ENCODE measurements at places on chromosomes 12 and 14. TPM values are rescaled to one million over a fixed set of nuclear protein-coding genes. Genes with fewer than 3 reads are reported as not detected.

GRCh38 chr14:95226801-95227200, 69.5 kb upstream of the DICER1 start:
- DNase-seq: no peak

DNA sequence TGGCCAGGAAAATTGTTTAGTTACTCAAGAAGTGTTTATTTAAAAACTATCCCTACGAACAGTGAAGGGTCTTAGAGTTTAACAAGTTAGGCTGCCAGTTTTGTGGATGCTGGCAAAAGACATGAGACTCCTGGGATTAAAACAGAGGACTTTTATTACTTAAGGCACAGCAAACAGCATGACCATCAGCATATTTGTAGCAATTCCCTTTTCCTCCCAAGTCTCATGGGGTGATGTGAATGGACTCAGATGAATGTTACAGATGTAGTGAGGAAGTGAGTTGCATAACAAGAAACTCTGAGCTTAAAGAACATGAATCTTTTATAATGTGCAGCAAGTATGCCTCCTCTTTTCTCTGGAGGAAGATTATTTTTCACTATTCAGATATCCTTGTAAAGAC, 695.8 kb downstream of the RPS29 start:
- peak; percentile 7 for DNase-seq

- no peak for DNase-seq
These were observed 332.5 kb downstream of the DIO2 start for GRCh38 chr14:79878785-79879184.

DNA sequence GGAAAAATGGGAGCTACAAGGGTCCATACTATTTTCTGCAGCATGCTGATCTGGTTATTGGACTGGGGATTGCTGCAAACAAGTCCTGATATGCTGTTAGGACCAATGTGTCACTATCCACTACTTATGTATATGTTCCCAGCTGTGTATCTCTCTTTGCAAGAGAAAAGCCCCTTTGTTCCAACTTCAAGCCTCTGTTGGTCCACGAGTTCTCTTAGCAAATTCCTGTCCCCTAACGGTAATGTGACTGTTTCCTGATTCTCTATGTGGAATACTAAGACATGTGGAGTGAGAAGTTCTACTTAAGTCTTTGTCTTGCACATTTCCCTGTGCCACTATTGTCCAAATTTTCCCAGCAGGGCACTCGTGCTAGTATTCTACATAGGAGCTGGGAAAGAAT, 557.7 kb downstream of the FSCB start:
- DNase-seq: no peak

DNA sequence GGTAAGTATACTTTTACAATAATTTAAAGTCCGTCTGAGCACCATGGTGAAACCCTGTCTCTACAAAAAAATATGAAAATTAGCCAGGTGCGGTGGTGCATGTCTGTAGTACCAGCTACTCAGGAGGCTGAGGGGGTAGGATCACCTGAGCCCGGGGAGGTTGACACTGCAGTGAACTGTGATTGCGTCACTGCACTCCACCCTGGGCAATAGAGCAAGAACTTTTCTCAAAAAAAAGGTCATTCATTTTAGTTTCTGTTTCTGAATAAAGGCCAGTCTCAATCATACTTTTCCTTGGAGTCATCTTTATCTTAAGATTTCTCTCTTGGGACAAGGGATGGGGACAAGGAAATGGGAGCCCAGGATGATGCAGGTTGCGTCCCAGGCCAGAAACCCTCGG, 12.9 kb downstream of the ANKRD13A start:
- no peak for DNase-seq

GRCh38 chr12:127411981-127412380, 855.0 kb upstream of the TMEM132C start:
- no peak for DNase-seq

DNA sequence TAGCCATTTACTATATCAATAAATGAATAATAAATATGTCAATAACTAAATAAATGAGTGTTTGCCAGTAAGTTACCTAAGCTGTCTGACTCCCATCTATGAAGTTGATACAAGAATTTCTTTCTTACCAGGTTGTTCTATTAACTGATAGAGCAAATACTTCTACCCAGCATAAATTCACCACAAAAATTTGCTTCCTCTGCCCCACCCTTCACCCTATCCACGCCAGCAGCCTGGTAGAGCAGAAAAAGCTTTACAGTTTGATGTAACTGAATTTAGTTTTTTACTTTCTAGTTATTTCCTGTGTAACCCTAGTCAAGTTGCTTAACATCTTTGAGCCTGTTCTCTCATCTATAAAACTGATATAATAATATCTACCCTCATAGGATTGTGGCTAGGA, 94.9 kb upstream of the SLC16A7 start:
- DNase-seq: no peak

DNA sequence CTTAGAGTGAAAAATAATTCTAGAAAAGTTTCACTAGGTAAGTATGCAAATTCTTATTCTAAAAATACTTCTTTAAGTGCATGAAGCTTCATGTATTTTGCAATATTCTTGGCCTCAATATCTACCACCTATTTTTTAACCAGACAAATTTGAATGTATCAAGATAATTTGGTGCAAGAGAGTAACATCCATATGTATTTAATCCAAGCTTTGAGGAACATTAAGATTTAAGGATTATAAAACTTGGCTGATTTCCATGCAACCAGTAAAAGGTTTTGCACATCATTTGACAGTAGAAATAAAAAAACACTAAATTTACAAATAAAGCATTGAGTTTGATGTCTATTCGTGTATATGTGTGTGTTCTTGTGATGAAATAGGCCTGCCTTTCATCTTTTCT, 7.7 kb downstream of the LUM start:
- no peak for DNase-seq

DNA sequence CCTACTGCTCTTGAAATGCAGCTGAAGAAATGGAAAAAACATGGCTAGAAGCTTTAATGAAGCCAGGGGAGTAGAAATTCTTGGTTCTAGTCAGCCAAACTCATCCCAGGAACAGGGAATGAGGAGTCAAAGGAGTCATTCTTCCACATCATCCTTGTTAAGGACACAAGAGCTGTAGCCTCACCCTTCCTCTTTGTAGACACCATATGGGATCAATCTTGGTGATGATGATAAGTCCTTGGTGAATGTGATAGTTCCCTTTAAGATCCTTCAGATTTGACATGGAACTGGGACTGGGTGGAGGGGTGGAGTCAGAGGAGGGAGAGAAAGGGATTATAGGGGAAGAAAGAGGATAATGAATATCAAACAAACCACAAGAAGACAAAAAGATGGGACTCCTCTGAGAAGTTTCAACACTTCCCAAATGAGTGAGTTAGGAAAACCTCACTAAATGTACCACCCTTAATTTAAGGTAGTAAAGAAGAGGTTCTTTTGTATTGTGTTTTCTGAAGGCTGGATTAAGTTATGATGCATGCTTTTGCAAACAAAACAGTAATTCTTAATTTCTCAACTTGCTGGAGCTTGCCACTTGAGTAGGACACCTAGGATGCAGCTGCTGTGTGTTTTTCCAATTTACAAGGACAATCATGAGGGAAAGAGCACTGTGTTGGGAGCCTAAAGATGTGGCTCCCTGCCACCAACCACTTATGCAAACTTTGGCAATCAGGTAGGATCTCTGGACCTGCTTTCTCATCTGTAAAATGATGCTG, 104.0 kb downstream of the WIF1 start:
- no peak for DNase-seq

DNA sequence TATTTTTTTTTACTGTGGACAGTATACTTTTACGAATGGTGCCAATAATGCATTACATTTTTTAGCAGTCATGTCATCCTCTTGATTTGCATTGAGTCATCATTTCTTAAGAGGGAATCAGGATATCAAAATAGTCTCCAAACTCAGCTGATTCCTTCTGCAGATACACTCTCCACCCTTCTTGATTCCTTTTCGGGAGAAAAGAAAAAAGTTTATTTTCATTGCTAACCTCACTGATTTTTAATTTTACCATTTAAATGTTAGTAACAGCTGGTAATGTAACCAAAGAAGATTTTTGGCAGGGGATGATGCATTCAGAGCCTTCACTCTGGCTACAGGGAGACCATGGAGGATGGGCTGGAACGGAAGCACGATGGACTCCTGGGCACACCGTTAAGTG, 47.5 kb downstream of the MRPL42 start:
- DNase-seq: peak; percentile 29

- no peak for DNase-seq
These were observed 79.8 kb upstream of the FSCB start for GRCh38 chr14:44586910-44587309.

DNA sequence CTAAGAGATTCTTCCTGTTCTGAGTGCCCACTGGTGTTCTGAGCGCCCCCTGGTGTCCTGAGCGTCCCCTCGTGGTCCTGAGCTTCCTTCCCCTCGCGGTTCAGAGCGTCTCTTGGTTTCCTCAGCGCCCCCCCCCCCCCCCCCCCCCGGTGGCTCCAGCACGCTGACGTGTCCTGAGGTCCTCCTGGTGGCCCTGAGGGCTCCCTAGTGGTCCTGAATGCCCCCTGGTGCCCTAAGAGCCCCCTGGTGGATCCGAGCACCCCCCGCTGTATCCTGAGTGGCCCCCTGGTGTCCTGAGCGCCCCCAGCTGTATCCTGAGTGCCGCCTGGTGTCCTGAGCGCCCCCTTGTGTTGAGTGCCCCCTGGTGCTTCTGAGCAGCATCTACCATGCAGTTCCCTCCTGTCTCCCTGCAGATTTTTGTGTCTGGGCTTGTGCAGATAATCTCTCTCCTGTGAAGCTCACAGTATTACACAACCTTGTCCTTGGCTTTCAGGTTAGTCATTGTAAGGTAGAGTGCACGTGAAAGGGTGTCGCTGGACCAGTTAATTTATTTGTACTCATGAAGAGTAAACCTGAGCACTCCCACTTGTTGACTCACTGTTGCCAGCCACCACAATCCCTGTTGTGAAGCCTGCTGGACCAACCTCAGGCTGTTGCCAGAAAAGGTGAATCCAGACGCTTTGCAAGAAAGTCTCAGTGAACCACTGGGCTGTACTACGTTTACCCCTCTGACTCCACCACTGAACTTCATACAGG, 1168.4 kb downstream of the TMEM121 start:
- no peak for DNase-seq

DNA sequence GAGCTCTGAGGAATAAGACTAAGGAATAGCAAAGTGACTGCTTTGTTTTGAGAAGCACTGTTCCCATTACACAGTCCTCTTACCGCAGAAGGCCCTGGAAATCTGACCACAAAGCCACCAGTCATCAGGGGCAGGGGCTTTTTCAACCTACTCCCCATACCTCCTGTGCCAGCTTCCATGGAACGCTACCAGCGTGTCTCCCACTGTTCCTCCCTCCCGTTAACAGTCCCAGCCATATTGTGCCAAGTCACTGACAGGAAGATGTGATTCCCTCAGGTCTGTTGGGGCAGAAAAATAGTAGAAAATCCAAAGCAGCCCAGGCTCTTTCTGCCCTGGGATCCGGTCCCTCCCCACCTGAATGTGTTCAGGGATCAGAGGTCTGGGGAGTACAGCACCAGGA, 46.6 kb upstream of the VPS33A start:
- no peak for DNase-seq

DNA sequence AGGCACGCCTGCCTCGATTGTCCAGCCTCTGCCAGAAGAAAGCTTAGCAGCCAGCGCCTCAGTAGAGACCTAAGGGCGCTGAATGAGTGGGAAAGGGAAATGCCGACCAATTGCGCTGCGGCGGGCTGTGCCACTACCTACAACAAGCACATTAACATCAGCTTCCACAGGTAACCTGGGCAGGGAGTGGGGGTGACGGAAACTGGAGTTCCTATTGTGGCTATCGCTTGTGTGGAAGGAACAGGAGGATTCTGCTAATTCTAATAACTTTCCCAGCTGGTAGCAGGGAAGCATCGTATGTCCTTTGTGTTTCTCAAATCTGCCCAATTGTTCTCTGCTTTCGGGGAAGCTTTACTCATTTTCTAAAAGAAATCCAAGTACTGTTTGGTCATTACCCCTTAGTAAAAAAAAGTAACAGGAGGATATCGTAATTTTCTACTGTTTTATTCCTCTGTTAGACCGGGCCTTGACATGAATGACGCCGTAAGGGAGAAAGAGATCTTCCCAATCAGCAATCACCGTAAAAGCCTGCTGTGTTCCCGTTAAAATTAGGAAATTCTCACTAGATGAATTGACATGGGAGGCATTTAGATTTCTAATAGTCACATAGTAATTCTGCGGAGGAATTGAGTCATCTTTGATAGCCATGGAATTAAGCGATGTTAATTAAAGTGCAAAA, 449 bp downstream of the THAP2 start:
- DNase-seq: no peak

DNA sequence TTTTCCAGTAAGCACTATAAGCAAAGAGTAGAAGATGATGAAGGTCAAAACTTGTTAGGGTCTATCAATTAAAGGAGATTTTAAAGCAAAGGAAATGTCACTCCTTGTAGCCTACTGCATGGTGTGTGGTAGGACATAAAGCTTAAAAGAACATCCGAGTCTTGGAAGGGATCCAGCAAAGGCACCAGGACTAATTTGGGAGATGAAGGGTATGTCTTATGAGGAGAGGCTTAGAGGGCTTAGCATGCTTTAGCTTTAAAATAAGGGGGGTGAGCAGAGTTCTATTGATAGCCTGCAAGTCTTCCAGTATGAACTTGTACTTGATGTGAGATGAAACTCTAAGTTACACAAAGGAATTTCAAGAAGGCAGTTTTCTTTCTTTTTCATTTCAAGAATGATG, 11.8 kb upstream of the MYBPC1 start:
- DNase-seq: no peak

DNA sequence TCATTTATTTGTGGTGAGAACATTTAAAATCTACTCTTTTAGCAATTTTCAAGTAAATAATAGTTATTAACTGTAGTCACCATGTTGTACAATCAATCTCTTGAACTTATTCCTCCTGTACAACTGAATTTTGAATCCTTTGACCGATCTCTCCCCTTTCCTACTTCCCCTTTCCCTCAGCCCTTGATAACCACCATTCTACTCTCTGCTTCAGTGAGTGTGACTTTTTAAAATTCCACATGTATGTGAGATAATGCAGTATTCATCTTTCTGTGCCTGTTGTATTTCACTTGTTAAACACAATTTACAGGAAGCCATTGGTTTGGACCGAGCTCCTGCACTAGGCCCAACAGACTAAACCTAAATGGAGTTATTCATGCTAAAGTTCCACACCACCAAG, 458.9 kb upstream of the PDE3A start:
- DNase-seq: no peak

GRCh38 chr14:74501691-74502090, 8.1 kb downstream of the ISCA2 start:
- DNase-seq: no peak

DNA sequence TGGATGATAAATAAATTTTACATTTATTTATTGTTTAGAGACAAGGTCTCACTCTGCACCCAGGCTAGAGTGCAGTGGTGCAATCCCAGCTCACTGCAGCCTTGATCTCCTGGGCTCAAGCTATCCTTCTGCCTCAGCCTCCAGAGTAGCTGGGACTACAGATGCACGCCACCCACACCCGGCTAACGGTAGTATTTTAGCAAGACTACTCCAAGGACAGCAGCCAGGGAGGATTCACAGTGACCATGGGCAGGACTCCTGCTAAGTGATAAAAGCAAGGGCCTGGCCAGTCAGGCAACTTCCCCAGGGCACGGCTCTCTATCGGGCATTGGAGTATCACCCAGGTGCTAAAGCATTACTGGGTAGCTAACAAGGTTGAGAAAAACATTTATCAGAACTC, 55.4 kb downstream of the ARL6IP4 start:
- no peak for DNase-seq

The LIMA1 gene
- 139 TPM for polyA plus RNA-seq

The PYM1 gene
- polyA plus RNA-seq: 18.2 TPM

The NID2 gene
- 134 TPM for polyA plus RNA-seq

The SLC17A8 gene
- 0.09 TPM for polyA plus RNA-seq

The AMN gene
- polyA plus RNA-seq: 0.53 TPM

The FBXW8 gene
- polyA plus RNA-seq: 13.5 TPM

The AQP6 gene
- 0.07 TPM for polyA plus RNA-seq

The AMDHD1 gene
- 0.26 TPM for polyA plus RNA-seq

Measured in muscle of arm (tissue), 14 donors.